Sciatic nerve (tissue), 2 donors: ENCODE measurements at places on chromosomes 1 and 21. TPM values are rescaled to one million over a fixed set of nuclear protein-coding genes. Genes with fewer than 3 reads are reported as not detected.

The IL6R gene
- total RNA-seq: 26.6 TPM

The IL19 gene
- total RNA-seq: not detected

The FMOD gene
- 126 TPM for total RNA-seq

The CFAP74 gene
- total RNA-seq: 0.09 TPM
